ENCODE measurements at places on chromosomes 13 and 19.

GRCh38 chr13:95075506-95075905, 225.7 kb downstream of the ABCC4 start:
- no peak for DNase-seq

DNA sequence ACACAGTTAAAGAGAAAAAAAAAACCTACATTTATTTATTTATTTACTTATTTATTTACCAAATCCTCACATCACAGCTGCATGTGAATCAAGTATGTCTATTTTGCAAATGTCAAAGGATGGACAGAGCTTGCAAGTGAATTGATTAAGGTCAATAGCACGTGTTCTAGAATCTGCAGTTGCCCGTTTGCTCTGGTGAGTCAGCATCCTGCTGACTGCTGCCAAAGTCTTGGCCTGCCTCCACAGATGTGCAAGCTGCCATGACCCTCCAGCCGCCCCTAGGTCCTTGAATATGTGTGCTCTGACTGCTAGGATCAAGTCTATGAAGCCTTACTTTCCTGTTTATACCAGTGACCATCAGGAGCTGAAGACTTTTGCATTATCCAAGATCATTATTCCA, 320.6 kb downstream of the GPC5 start:
- no peak for DNase-seq

DNA sequence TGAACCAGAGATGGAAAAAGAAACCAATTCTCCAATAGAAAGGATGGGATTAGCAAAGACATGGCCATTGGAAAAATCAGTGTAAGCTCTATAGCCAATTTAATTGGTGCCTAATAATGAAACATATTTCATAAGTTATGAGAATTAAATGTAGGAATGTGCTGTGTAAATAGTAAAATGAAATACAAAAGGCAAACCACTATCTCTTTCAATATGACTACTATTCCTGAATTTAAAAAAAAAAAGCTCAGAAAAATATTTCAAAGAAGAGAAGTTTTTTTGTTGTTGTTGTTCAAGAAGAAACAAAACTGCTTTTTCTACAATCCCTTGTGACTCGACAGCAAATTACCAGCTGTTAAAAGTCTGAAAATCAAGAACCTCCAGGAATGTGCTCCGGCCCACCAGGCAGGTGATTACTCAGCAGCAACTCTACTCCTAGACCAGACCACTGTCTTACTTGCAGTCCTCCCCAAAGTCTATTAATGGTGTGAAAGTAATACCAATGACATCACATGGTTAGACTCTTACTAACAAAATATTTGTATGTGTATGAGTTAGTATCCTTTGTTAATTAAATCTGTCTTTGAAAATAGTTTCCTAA, 362.4 kb downstream of the KCTD12 start:
- no peak for DNase-seq

GRCh38 chr19:20611866-20612265, 46.3 kb upstream of the ZNF737 start:
- no peak for DNase-seq

GRCh38 chr19:29928831-29929230, 13.2 kb upstream of the URI1 start:
- DNase-seq: no peak
